IMR-90 (cell line): ENCODE measurements at places on chromosomes 6 and 20. TPM values are rescaled to one million over a fixed set of nuclear protein-coding genes. Genes with fewer than 3 reads are reported as not detected.

DNA sequence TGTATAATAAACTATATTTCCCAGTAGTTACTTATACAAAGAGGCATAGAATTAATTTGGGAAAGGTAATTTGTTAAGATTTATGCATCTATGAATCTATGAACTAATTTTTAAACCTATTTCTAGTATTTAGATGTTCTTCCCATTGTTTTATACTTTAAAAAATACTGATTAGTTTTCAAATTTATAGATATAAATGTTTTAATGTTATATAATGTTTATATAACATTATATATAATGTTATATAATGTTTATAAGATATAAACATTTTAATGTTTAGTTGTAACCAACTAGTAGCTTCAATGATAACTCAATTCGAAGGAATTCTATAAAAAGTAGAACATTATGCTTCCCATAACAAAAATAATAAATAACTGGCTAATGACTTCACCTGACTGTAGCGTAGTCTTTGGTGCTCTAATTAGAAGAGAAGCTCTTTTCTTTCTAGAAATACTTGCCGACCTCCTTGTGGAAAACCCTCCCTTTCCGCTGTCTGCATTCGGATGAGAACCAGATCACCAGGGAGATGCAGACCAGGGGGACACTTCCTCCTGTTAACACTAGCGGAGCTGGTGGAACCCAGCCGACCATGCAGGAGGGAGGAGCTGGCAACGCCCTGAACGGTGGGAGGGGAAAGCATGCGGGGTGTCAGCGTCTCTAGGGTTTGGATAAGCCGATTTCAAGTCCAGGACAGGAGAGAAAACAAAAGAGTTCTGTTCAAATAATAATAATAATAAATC is 158.4 kb downstream of the OR2B2 start:
- DNase-seq = peak; percentile 76

DNA sequence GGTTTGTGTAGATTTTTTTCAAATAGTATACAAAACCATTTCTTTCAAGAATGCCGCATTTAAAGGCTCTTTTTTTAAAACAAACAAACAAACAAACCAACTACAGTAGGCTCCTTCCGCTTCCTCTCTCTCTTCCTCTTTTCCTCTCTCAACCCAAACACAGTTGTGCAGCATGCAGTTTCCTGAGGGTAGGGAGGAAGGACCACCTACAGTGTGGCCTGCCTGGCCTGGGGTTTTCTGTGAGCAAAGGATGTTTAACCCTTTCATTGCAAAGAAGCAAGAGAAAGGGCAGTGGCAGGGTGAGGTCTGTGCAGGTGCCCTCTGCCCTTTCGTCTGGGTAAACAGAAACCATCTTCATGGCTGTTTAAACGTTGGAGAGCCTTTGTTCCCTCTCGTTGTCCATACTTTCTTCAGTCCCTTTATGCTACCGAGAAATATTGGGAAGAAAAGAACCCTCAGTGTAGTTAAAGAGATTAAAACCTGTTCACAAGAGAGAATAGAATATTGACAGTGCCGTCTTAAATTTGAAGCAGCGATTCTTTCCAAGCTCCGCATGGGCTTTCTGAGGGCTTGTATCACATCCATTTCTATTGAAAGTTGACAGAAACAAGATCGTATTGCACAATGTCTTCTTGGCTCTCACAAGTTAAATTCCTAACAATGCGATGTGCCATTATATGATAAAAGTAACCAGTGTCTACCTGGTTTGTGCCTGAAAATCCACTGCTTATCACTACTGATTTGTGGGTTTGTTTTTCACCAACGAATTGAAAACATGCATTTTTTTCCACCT is 215.5 kb upstream of the SNX9 start:
- DNase-seq = no peak

DNA sequence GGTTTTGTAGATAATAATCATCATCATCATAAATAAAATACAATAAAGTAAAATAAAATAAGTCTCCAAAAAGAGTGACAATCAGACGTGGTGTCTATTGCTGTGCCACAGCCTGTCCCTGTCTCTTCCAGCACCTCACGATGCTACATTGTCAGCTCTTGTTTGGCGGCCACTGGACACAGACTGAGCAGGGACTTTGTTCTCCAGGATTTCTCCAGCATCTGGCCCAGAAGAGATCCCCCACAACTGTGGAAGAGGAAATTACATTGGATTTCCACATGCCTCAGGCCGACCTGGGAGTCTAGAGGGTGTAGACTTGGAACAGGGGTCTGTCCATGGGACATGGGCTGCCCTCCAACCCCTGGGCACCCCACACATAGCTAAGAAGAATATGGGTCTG is 39.2 kb upstream of the RALY start:
- no peak for DNase-seq

DNA sequence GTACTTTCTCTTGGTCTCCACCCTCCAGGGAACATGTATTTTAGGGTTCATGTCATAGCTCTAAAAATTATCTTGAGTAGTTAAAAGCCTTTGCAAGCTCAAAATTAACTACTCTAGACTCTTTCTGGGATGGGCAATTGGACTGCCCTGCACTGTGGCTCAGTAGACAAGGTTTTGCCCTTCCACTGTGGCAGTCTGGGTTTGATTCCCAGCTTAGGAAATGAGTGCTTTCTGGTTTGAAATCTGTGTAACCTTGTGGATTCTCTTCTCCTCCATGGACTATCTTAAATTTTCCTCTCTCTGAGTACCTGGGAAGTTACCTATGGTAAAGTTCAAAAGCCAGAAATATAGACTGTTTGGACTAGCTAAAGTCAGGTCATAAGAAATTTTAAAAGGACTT is 94.6 kb upstream of the UST start:
- DNase-seq = no peak

- no peak for DNase-seq
These were observed 19.7 kb upstream of the EFHC1 start for GRCh38 chr6:52400313-52401041.

DNA sequence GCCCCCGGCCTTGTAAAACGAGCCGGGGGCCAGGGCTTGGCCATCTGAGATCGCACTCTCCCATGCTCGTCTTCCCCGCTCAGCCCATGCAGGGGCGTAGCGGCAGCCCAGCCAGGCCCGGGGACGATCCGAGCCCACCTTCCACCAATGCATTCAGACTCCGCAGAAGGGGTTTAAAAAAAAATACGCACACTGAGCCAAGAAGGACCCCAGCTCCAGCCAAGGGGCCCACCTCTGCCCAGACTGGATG is 320 bp downstream of the GSTA4 start:
- no peak for DNase-seq

DNA sequence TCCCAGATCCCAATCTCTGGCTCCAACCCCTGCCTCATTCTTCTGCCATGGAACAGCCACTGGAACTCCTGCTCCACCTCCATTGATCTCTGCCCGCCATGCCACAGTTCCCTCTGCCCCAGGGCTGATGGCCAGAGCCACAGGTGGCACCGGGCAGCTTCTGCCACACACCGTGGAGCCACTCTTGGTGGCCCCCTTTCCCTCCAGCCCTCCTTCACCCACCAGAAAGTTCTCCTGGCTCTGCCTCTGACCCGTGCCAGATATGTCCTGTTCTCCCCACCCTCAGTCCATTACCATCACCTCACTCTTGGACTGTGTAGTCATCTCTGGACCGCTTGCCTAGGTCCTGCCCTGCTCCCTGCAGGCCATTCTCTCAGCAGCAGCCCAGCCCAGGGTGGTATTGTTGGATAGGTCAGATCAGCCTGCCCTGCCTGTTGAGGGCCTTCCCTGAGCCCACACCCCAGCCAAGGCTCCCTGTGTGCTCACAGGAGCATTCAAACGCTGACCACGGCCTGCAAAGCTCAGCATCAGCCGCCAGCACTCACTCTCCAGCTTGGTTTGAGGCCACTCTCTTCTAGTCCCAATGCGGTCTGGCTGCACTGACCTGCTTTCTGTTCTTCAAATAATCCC is 16.8 kb upstream of the SYNDIG1 start:
- no peak for DNase-seq

GRCh38 chr20:2164966-2165365 is 63.3 kb downstream of the STK35 start:
- DNase-seq = no peak

GRCh38 chr6:1695546-1696462 is 86.1 kb downstream of the FOXC1 start:
- no peak for DNase-seq

DNA sequence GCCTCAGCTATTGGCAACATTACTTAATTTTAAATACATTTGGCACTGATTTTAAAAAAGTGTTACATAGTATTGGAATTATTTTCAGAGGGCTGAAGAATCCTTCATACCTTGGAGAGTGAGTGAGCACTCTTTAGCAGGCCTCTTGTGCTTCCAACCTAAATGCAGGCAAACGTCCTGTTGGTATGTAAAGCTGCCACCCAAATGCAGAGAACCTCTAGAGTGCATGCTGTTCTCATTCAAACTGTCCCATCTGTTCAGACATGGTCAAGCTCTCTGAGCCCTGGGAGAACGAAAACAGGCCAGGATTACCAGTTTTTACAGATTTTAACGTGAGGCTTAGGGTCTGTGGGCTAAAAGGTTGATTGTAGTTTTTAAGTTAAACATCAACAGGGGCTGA is 378.0 kb upstream of the FLRT3 start:
- DNase-seq = no peak

- DNase-seq = peak; percentile 17
These were observed 47.0 kb upstream of the PREP start for GRCh38 chr6:105449756-105450390.

DNA sequence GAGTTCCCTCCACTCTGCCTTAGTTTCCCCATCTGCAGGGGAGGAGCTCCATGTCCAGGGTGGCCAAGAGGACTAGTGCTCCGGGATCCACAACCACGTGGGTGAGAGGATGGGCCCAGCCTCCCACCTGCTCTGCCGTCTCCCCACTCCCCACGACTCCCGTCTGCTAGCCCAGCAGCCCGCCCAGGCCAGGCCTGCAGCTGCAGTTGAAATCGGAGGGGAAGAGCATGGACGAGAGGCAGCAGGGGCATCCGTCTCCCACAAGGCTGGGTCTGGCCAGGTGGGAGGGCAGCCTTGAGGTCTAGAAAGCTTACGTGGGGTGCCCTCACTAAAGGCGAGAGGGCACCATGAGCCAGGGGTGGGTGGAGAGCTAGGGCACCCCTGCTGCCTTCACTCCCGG is 8.6 kb downstream of the NOL4L start:
- no peak for DNase-seq

DNA sequence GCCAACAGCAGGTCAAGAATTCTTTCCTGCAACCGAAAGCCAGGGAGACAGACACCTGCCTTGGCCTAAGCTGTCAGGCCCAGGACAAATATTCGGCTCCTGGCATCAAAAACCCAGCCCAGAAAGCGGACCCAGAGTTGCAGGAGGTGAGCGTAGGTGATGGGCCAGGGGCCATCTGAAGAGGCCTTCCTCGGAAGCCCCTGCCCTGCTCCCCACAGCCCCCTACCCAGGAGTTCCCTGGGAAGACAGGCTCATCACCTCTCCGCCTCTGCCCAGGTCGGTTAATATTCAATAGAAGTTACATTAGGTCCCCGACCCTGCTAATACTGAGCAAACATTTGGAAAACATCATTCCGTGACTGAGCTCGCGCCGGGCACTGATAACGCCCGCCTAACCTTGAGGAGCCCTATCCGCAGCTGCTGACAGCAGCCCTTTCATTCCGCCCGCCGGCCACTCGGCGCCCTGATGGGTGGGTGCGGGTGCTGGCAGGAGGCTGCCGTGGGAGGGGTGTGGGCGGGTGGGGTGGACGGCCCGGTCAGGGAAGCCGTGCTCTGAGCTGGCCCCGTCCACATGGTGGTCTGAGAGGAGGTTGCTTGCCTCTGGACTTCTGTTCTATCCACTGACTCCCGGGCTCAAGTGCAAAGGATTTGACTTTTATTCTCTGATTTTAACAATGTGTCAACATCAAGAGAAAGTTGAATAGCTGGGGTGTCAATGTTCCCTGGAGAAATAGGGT is 55.7 kb downstream of the HNF4A start:
- no peak for DNase-seq

DNA sequence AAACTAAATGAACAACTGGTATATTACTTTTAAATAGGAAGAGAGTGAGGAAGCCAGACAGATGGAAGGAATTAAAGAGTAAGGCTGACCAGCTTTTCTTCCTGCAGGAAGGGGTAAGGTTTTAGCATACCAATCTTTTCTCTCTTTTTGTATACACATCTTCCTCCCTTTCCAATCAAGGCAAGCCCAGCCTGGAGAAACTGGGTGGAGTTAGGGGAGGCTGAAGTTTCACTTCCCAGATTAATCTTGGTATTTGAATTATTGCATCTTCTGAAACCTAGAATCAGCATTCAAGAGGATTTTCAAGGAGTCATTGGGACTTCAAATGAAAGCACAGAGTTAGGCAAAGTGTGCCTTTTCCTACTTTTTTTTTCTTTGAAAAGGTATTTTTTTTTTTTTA is 33.1 kb downstream of the TMEM14A start:
- no peak for DNase-seq

- DNase-seq = no peak
These were observed 143.3 kb downstream of the MYO6 start for GRCh38 chr6:75892384-75892783.

DNA sequence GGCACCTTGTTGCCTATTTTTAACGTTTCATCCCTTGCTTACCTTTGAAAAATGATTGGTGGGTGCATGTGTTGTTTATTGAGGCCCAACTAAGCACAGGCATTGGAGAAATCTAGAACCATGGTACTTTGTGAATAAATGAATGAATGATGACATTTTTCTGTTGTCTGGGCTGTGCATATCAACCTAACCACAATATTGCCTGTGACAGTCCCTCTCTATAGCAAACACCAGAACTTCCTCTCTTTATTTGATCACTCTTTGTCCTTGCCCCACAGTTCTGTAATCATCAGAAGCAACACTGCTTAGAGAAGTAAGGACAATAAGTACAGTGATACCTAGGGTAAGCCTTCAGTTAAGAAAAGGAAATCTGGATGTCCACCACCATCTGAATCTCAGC is 75.1 kb downstream of the TBC1D7 start:
- no peak for DNase-seq

DNA sequence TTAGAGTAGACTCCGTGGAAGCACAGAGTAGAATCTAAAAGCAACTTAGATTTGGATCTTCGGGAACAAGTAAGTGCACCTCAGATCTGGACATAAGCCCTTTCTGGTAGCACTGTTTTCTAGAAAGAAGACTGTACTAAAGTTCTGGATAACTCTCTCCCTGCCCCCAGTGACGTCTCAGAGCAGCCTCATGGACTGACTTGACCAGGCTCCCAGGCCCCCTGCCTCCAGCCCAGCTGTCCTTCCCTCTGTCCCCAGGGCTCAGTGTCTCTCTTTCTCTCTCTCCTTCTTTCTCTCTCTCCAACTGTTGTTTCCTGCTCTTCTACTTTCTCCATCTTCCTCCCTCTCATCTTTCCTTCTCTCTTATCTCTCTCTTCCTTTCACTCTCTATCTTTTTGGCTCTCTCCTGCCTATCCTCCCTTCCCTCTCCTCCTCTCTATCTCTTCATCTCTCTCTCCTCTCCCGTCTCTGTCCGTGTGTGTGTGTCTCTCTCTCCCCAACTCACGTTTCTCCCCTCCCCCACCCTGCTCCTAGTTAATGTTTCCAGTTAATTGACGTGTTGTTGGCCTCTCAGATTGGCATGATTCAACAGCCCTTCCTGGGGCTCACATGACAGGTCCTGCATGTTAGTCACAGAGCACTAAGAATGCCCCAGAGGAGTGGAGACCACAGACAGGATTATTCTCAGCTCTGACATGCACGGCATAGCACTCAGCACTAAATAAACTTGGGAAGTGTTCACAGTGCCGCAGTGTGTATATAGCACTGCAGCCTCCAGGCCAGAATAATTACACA is 180.4 kb upstream of the FOXQ1 start:
- peak; percentile 94 for DNase-seq

Gene LRRC73
- total RNA-seq = under 0.01 TPM in 2 replicates

Gene SDCBP2
- total RNA-seq = 0.54 and 0.83 TPM in 2 replicates

Gene LTA
- not detected in 2 replicates for total RNA-seq

Gene FAM184A
- not detected in 2 replicates for total RNA-seq

Gene KCNG1
- total RNA-seq = 23.6 and 23.7 TPM in 2 replicates

Gene FERMT1
- 1.7 and 2.3 TPM in 2 replicates for total RNA-seq

Gene CCN2
- 148 and 211 TPM in 2 replicates for total RNA-seq

Gene OPRM1
- total RNA-seq = not detected in 2 replicates

Gene BNIP5
- not detected in 2 replicates for total RNA-seq
